Stimulated activated CD8-positive, alpha-beta memory T cell treated with anti-CD3 and anti-CD28 coated beads, Interleukin-4, amount 100 ng/mL, for 1 hour (primary cell): ENCODE measurements at places on chromosomes 6 and 20.

DNA sequence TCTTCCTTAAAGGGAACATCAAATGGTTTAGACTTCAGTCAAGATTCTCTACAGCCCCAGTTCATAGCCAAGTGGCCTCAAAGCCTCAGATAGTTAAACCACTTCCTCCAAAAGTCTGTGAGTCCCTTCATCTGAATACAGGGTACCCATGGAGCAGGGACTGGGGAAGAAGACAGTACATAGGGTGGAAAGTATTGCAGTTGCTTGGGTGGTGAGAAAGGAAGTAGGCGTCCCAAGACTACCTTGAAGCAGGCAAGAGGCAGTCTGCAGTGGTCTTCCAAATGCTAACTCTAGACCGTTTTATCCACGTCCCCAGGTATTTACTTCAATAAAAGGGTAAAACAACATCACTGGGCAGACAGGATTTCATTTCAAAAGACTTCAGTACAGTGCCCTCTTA lies 2.0 kb downstream of the FYN start:
- peak; percentile 24 for DNase-seq

DNA sequence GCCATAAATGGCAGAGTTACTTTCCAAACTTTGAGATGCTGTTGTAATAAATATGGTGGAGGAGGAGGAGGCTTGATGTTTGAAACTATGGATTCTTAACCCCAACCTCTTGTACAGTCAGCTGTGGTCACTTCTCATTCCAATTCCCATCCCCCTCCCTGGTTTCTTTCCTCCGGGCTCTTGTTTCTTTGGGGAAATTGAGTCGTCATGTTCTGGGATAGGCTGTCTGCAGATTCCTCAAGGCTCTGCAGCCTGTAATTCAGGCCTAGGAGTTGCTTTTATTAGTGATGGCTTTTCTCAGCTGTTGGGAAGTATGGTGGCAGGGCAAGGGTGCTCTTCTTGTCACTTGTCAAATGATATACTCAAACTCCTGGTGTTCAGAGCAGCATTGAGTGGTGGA lies 2.6 kb downstream of the PTK7 start:
- DNase-seq = no peak

DNA sequence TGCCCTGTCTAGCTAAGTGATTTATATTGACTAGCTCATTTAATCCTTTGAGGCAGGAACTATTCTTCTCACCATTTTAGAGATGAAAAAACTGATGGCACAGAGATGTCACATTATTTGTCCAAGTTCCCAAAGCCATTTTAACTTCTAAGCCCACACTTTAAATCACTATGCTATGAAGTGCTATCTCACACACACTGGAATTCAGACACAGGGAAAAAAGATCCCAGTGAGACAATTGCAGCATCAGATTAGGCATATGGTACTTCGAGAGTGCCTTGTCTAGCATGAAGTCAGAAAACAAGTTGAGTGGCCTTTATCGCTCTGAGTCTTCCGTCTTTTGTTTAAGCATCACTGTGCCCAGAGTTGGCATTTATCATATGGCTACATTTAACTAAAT lies 54.1 kb upstream of the PDE7B start:
- DNase-seq = no peak

DNA sequence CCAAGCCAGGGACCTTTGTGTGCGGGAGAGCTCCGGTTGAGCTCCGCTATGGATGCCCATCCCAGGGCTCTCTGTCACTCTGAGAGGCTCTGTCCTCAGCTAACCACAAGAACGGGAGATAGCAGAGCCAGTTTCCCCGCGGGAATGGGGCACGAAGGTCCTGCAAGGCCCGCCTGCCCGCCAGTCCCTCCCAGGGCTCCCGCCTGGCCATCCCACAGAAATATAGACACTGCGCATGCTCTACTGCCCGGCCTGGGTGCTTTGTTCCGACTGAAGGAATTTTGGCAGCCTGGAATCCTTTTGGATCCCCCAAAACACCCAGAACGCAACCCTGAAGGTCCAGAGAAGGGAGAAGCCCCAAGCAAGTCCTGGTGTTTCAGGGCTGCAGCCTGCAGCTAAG lies 8.6 kb upstream of the DEFB110 start:
- DNase-seq = no peak

GRCh38 chr6:52760105-52760765 lies 3.0 kb downstream of the GSTA2 start:
- DNase-seq = no peak

DNA sequence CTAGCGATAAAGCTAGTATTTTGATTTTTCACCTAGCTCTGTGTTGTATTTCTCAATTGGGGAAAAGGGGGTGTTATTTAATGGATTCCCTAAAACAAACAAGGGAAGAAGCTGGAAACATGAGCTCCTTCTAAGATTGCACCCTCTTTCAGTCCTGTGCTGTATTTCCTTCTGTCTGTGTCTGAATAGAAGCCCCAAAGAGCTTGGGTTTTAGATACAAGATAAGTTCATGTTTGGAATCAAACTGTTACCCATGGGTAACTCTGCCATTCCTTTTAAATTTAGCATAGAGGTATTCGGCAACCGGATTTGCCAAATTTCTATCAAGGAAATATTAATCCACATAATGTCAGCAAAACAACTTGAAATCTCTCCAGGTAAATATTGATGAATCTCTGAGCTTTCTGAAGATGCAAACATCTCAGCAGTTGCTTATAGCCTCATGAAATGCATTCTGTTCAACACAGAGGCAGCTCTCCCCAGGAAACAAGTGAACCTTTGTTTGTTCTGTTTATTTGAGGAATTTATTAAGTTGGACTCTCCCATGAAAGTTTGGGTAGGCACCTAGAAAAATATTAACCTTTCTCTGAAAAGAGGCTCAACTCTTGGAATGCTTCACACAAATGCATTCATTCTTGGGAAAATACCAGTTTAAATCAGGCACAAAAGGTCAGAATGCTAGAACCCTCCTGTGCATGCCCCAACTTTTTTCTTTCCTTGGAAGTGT lies 9.9 kb upstream of the SCGN start:
- no peak for DNase-seq
